Choroid plexus epithelial cell (primary cell): ENCODE measurements at places on chromosomes 1 and 21.

- DNase-seq: no peak
Observed at GRCh38 chr1:156880473-156880872, 13.0 kb upstream of the PEAR1 start.

DNA sequence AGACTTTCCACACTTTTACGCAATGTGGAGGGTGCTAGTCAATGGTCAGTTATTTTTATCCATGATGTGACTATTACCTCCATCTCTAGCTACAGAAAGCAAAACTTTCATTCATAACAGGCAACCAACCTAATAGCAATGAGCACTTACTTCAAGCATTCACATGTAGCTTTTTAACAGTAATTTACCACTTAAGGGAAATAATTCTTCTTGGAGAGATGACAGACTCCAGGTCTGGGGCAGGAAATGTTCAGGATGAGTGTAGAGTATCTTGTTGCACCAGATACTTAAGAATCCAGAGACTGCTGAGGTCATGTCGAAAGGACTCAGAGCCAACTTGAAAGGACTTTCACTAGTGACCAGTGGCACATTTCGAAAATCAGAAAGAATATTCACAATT, 347.6 kb downstream of the CHRM3 start:
- no peak for DNase-seq

DNA sequence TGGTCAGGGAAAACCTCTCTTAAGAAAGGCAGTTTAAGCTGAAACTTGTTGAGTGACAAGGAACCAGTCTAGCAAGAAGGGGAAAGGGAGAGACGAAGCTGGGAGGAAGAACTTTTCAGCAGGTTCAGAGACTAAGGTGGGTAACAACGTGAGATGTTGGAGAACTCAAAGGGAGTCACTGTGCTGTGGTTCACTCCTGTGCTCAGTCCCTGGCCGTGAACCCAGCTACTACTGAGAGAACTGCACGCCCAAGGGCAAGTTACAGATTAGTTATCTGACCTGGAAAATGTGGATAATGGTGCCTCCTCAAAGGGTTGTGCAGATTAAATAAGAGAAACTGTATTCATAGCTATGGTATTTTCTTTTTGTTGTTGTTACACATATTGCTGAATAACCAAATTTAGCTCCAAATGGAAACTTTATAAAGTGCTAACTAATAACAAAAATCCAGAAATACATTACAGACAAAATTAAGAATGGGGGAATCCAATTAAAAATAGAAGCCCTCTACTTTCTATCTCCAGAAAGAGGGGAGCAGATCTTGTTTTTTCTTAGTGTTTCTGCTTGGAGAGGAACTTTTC, 2.9 kb downstream of the ZBTB40 start:
- no peak for DNase-seq

DNA sequence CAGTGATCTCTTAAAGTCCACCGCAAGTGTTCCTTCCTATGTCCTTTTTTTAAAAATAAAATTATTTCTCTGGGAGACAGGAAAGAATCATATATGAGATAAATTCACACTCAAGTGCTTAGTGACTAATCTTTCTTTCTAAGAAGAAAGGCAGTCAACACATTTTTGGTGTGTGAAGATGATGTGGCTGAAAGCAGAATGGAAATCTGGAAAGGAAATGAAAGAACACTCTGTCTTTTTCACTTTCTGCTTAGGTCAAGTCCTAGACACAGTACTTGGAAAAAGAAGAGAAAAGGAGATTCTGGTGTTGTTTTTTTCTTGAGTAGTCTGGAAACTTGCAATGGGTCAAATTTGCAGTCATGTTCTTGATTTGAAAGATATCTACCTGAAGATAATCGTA, 45.5 kb upstream of the PRRX1 start:
- DNase-seq: peak; percentile 56

DNA sequence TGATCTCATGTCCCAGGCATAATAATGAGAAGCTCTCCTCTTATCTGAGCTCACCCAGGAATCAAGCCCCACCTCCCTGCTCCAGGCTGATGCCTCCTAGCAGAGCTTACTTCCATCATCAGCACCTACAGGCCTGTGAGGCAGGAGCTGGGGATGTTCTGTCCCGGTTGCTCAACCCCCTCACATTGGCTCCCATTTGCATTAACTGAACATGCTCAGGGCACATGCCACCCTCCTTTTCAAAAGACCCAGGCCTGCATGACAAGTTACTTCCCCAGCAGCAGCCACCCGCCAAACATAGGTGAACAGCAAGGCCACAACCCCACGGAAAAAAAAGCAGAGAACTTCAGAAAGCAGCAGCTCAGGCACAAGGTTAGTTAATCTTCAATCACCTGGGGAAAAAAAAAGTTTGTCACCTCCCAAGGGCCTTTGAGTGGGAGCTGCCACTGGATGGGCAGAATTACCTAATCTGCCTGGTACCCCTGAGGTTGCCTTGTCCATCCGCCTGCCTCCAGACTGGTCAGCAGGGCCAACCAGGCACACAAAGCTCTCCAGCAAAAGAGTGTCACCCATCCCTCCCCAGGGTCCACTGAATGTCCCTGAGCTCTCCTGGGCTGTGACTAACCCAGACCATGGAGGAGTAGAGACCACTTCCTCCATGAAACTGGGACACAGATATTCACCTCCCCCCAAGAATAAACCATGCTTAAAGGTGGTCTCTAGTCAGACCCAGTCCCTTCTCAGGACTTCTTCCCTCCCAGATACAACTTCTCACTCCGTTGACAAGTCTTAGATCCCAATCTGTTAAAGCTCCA, 4.4 kb downstream of the KCNN3 start:
- no peak for DNase-seq

DNA sequence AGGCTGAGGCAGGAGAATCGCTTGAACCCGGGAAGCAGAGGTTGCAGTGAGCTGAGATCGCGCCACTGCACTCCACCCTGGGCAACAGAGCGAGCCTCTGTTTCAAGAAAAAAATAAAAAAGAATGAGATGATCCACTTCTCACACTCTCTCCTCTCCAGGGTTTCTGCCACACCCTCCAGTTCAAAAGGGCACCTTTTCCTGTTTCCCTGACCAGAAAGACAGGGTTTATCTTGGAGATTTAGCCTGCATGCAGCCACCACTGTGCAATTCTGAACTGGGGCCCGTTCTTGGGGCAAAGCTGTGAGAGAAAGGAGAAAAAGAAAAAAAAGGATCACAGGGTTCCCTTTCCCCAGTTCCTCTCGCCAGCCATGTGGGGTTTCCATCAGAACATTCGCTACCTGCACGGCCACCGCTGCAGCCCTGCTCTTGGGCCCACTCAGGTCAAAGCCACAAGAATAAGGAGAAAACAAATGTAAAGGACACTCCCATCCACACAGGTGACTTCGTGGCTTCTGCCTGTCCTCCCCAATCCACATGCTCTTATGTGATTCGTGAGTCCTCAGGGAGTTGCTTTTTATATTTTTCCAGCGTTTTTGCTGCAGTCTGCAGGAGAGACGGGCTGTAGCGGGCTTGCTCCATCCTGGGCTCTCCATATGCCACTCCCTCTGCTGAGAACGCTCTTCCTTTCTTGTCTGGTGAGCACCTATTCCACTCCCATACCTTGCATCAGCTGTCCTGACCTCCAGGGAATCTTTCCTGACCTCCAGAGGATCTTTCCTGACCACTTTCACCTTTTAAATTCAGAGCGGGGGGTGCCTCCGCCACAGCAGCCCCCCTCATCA, 26.4 kb downstream of the GNG4 start:
- DNase-seq: no peak

GRCh38 chr1:115465802-115466363, 127.8 kb upstream of the NGF start:
- no peak for DNase-seq

DNA sequence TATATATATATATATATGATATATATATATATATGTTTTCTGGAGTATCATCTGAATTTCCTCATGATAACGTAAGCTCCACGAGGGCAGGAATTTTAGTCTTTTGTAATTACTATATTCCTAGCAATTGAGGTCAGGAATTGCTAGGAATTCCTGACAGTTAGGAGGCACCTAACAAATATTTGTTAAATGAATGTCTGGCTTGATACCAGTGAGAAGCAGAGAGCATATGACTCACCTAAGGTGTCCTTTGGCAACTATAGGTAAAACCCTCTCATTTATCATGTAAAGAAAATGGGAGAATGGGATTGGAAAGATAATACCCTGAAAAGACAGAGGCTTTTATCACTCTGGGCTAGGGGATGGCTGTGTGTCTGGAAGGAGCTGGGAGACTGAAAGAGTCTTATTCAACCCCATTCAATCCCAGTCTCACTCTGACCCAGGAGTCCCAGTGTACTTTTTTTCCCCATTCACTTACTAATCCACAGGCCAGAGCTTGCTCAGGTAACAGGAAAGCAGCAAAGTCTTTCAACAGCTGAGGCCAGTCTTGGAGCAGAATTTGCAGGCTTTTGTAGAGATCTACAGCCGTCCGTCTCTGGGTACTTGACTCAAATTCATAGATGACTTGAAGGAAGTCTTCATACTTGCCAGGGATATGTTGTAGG, 71.2 kb downstream of the DAP3 start:
- no peak for DNase-seq

DNA sequence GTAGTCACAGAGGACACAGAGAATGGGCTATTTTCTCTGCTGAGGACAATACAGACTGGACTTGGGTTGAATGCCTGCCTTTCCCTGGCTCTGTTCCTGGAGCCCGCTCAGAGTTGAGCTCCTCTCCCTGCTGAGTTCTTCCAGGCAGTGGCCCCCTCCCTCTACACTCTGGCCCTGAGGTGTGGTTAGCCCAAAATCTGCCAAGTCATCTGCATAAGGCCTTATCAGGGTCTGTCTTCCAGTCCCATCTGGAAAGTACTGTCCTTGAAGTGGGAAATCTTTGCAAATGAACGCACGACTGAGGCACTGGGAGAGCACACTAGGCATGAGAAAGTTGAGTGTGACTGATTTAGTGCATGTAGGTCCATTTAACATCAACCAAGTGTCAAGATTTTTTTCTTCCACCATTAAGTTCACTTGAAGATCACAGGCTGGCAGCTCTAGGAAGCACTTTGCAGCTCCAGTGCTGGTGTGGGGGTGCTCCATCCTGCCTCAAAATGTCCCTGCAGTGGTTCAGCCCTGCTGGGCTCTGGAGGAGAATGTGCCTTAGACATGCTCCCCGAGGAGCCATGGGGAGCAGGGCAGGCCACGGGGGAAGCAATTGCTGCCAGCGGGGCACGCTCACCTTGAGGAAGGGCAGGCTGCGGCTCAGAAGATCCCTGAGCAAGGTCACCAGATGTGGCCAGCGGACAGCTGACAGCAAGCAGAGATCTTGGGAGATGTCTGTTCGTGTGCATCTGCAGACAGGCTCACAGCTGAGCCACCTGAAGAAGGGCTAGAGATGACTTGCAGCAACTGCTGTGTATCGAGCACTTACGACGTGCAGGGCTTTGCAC, 41.5 kb downstream of the IER5 start:
- no peak for DNase-seq

DNA sequence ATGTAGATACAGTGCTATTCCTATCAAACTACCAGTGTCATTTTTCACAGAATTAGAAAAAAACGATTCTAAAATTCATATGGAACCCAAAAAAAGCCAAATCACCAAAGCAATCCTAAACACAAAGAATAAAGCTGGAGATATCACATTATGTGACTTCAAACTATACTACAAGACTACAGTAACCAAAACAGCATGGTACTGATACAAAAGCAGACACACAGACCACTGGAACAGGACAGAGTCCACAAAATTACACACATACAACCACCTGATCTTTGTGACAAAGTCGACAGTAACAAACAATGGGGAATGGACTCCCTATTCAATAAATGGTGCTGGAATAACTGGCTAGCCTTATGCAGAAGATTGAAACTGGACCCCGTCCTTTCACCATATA, 71.4 kb upstream of the ZNF326 start:
- DNase-seq: no peak

DNA sequence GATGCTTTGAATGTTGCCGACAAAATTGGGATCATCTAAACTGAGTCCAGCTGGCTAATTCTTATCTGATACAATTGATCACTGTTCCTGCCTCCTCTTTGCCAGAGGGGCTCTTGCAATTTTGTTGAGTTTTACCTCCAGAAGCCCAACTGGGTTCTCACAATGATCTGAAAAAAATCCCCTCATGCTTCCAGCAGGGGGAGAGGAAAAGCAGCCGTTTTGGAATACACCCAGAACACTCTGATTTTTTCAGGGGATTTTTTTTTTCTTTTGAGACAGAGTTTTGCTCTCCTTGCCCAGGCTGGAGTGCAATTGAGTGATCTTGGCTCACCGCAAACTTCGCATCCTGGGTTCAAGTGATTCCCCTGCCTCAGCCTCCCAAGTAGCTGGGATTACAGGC, 13.9 kb upstream of the RERE start:
- no peak for DNase-seq

- DNase-seq: no peak
Observed at GRCh38 chr1:12014141-12014991, 4.9 kb upstream of the MIIP start.

GRCh38 chr21:42228709-42229220, 9.8 kb downstream of the ABCG1 start:
- no peak for DNase-seq

DNA sequence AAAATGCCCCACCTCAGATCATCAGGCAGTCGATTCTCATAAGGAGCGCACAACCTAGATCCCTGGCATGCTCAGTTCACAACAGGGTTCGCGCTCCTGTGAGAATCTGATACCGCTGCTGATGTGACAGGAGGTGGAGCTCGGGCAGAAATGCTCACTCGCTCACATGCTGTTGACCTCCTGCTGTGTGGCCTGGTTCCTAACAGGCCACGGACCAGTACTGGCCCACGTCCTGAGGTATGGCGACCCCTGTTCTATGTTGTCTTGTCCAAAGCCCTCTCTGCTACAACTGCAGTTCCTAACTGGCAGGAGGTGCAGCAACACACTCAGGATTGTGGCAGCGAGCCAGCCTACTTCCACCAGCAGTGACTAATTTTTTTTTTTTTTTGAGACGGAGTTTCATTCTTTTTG, 70.6 kb downstream of the CLSTN1 start:
- peak; percentile 91 for DNase-seq

DNA sequence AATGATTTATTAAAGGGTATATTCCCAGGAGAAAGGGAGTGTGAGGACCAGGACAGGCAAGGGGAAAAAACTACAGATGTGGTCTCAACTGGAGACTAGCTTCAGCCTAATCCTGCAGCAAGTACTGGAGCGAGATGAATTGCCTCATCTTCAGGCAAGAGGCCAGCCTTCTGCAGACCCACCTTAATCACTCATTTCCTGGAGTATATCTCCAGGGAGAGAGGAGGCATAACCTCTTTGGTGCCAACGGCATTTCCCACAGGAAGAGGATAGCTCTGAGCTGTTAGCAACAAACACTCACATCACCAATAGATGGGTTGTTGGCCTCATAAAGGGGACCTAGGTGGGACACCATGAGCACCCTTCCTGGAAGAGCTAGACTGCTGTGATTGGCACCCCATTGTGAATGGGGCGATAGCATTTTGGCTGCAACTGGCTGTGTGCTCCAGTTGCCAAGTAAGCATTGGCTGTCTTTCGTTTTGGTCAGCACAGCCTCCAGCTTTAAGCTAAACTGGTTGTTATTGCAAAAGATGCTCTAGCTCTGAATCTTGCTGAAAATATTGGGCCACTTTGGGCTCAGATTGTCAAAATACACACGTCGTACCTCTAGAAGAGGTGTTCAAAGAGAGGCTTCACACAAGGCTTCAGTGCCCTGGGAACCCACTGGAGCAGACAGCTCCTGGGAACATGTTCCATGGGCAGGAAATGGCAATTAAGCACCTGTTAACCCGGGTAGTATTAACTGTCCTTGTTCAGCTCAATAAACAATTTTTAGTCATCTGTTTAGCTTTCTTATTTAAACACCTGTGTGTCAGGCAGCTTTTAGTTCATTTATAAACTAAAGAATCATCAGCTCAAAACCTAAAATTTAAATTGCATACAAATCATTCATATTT, 314.8 kb upstream of the C1orf87 start:
- peak; percentile 5 for DNase-seq
